Lower leg skin (tissue), 4 donors: ENCODE measurements at places on chromosomes 4 and X.

- DNase-seq, result no peak
These were observed 27.4 kb upstream of the IRAK1 start for GRCh38 chrX:154046940-154047610.

DNA sequence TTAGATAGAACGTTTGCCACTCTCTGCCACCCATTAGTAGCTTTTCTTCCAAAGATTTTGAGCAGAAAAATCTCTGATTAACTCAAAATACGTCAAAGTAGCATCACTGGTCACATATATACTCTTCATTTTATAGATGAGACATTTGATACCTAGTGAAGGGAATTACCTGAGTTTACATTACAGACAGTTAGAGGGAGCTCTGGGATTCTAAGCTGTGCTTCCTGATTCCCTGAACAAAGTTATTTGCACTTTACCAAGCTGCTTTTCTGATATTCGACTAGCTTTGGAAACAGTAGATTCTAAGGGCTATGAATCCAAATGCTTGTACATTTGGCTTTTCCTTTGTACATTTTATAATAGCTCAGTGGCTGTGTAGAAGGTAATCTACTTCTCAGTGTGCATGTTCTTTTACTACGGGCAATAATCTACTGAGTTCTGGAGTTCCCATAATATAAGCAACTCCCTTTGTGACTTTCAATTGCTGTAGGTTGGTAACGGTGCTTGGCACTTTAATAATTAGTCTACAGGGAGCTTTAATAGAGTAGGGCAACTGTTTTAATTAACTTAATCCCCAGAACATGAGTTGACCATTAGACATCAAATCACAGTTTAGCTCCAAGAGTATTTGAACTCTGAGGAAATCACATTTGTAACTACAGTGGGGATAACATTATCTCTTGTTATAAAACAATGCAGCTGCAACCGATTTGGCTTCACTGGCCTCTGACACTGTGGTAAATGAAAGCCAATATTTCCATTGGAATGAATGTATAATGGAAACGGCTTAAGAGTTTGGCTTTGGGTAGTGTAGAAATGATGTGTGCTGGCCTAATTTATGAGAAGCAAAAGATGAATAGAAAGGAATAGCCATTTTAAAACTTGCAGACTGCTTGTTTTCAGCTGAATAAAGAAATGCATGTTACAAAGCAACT lies 1602.4 kb downstream of the STIM2 start:
- DNase-seq, result no peak

GRCh38 chr4:15005474-15006115 lies 3.3 kb downstream of the CPEB2 start:
- DNase-seq, result no peak

- peak; percentile 32 for DNase-seq
These were observed at the start of gene GLOD5 for GRCh38 chrX:48761674-48762471. TSS of gene GLOD5 (plus strand) at chrX:48761747. CDS start at chrX:48761791, 44 bp downstream.

GRCh38 chr4:86508436-86508835 lies 85.7 kb upstream of the PTPN13 start:
- no peak for DNase-seq

GRCh38 chrX:81414630-81415029 lies 212.7 kb downstream of the SH3BGRL start:
- DNase-seq, result no peak

DNA sequence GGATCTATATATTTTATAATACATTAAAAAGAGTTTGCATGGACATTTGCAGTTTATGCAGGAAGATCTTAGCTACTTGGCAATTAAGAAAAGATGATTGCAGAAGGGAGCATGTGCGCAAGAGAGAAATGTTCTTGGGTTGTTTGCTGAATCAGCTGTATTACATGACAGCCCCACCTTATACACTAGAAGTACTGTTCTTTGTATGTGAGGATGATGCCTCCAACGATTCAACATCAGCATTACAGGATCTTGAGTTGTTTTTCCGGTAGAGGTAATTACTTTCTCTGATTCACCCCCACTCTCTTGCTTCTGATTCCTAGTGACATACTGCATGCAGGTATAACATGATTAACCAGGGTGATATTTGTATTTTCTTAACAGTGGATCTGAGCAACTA lies 140.8 kb downstream of the PCDH7 start:
- no peak for DNase-seq
